ENCODE measurements at places on chromosomes 7 and 10.
A peak's percentile ranks its signal among the peaks of the same experiment; 100 is the strongest.

DNA sequence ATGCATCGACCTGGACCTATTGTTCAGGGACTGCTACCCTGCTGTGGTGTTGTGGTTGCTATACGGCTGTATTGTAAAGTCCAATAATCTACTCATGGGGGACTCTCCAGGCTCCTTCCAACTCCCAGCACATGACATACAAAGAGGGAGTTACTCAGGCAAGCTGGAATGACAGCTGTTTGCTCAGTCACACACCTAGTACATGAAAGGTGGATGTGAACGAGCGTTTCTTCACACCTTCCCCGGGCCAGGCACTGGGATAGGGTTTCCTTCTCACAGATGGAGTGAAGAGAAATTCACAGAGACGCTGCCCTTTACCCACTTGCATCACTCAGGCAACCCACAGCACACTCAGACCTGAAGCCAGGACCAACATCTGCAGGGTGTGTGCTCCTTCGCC lies 215.7 kb downstream of the TNS3 start:
- no peak for DNase-seq

DNA sequence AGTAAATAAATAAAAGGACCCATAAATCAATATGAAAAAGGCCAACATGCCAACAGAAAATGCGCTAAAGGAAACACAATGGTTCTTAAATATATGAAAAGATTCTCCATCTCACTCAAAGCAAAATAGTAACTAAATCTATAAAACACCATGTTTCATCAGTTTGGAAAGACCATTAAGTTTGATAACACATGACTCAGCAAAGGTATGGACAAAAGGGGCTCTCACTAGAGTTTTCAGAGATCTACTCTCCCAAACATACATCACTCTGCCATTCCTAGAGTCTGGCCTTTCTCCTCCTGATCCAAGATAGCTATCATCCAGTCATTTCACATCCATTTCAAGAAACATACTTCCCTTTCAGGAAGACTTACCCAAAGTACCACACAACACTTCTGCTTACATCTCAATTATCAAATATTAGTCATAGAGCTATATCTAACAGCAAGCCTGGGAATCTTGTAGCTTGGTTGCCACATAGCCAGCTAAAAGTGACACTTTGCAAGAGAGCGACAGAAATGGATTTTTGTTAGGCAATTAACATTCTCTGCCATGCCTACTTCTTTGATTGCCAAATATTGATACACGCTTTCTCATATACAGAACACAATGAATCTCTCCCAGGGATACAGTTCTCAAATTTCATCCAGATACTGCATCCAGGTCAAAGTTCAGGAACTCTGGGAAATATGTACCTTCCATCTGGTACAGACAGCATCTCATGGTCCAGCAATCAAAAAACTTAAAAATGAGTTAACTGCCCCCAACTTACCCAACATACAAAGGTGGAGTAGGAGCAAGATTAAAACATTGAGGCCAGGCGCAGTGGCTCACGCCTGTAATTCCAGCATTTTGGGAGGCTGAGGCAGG lies 28.8 kb downstream of the TOMM7 start:
- DNase-seq = no peak

DNA sequence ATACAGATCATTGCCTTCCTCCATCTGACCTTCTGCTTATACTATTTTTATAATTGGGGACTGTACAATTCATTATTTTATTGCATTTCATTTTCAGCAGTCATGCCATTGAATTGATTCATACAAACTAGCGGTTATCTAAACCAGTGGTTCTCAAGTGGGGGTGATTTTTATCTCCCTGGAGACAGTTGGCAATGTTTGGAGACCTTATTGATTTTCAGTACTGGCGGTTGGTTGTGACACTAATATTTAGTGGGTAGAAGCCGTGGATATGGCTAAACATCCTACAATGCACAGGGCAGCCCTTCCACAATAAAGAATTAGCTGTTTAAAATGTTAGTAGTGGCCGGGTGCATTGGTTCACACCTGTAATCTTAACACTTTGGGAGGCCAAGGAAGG lies 765.9 kb downstream of the LRMDA start:
- no peak for DNase-seq

- DNase-seq = no peak
These were observed 13.0 kb upstream of the INSIG1 start for GRCh38 chr7:155284496-155285274.

DNA sequence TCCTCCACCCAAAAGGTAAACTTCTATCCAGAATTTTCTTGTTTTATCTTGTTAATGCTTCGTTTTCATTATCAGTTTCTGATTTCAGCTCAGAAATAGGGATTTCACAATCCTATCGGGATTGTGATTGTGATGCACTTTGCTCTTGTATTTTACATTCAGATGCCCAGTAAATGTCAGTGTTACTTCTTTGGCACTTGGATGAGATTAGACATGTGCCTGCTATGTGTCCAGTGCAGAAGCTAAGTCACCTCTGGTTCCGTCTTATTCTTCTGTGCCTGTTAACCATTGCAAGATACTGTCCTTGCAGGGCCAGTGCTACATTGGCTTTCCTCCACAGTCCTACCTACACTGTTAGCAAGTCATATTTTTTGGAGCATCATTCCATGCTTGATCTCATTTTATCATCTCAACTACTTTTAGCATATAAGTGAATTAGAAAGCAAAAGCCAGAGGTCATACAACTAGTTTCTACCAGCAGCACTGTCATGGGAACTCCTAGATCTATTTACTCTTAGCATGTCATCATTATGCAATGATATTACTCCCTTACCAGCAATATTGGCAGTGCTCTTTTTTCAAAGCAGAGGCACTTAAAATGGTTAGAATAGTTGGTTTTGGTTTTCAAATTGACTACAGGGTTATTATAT lies 26.7 kb downstream of the ZNF277 start:
- no peak for DNase-seq

DNA sequence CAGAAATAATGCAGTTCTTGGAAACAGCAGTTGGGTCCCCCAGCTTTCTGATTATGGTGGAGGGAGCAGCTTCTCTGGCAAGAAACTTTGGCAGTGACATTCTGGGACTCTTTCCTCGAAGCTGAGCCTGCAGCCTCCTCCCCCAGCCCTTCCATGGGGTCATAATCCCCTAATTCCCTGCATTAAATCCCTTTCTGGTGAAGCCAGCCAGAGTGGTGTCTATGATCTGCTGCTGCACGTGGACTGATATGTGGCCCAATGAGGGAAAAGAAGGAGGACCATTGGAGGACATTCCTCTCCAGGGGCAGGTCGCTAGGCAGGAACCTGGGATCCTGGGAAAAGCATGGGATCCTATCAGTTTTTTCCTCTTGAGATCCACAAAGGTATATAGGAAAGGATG lies 470.5 kb downstream of the RPS24 start:
- DNase-seq = no peak

DNA sequence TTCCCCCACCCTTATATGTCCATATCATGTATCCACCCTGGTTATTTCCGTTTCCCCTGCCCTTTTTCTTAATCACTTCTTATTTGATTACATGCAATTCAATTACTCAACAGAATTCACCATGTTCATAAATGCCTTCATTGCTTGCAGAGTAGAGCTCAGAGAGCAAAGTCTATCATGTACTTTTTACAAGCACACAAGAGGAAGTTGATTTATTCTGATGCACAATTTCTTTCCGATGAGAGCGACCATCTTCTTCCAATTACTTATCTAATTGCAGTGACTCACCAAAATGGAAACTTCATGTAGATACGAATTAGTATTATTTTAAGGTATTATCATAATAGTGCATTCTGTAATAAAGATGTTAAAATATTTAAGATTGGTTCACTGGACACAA lies 430.5 kb upstream of the KLF6 start:
- no peak for DNase-seq

DNA sequence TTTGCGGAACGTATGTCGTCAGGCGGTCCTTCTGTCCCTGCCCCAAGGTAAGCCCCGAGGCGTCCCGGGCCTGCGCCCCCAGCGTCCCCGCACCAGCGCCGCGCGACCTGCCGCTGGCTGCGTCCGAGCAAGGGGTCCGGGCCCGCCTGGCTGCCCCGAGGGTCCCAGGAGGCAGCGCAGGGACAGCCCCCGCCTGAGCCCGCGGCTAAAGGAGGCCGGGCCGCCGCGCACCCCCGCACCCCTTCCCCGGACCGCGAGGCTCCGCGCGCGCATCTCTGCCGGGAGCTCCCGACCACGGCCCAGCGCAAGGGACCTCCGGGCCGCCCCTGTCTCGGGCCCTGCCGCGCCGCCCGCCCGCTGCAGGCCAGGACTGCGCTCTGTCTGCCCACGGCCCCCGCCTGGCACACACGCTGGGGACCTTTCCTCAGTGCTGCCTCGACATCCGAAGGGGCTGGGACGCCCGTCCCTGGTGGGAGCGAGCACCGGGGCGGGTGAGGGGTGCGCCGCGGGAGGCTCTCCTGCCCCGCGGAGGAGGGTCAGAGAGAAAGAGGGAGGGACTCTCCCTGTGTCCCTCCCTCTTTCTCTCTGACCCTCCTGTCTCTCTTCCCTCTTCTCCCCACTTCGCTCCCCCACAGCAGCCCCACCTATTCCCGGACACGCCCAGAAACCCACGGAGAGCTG lies 25.0 kb downstream of the SHH start:
- no peak for DNase-seq

- no peak for DNase-seq
These were observed 129.2 kb upstream of the CDCA7L start for GRCh38 chr7:22074897-22075296.

GRCh38 chr7:27243340-27244163 lies 950 bp downstream of the EVX1 start:
- no peak for DNase-seq

DNA sequence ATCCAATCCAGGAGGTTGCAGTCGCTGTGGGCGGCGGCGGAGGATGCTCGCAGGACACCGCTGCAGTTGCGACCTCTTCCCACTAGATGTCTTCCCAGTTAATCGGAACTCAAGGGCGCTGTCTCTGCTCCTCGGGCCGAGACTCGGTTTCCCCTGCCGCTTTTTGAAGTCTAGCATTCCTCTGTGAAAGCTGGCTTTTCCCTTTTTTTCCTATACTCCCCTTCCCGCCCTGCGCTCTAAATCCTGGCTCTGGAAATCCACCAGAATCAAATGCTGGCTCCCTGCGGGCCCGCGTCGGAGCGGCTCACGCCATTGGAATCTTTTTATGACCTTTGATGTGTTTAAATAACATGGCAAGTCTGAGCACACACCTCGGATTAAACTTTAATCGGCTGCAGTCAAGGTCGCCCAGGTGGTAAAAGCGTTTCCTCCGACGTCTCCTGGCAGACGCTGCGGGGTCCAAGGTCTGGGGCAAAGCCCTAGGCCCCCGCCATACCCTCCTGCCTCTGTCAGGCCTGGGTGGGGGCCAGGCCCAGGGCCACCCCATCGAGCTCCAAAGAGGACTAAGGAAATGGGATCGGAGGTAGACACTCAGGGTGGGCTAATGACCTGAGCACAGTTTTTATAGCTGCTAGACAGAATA lies 10.7 kb upstream of the HOXA13 start:
- DNase-seq = peak; percentile 46

DNA sequence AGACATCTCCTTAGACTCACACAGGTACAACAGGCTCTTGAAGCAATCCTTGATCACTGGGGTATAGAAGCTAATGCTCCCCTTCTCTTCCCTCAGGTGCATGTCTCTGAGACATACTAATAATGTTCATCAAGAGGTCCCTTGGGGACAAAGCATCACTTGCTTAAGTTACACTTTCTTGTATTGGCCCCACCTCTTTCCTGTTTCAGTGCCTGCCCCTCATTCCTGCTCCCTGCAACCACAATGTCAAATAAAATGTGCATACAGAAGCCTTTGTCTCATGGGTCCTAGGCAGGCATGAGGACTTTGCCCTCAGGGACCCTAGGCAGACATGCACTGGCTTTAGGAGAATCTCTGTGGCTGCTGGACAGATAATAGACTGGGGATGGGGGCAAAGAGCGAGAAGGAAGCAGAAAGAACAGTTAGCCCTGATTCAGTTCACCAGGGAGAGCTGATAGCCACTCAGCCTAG lies 175.0 kb upstream of the NPY start:
- no peak for DNase-seq

GRCh38 chr7:77859343-77859742 lies 60.8 kb downstream of the PHTF2 start:
- DNase-seq = no peak
